ENCODE measurements at places on chromosomes 7 and 10.

DNA sequence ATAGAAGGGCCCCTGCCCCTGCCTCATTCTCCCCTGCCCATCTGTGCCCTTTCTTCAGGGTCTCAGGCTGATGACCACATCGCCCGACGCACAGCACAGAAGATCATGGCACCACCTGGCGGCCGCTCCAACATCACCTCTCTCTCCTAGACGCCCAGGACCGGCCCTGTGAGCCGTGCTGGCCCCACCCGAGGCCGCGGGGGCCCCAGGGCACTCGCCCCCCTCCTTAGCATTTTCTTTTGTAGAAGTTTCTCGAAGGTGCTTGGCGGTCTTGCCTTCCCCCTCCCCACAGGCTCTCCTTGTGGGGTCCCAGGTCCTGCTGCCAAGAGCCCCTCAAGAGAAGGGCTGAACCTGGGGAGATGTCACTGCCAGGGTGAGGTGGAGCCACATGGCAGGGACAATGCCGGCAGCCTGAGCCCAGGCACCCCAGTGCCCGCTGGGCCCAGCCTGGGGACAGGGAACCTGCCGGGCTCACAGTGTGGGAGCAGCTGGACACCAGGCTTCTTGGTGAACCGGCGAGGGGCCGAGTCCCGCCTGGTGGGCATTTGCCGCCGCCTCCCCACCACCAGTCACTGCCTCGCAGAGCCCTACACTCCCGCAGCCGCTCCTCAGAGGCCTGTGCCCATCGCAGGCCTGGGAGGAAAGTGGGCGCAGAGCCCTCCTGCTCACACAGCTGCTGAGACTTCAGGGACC, 18.2 kb downstream of the DPYSL4 start:
- DNase-seq: no peak

DNA sequence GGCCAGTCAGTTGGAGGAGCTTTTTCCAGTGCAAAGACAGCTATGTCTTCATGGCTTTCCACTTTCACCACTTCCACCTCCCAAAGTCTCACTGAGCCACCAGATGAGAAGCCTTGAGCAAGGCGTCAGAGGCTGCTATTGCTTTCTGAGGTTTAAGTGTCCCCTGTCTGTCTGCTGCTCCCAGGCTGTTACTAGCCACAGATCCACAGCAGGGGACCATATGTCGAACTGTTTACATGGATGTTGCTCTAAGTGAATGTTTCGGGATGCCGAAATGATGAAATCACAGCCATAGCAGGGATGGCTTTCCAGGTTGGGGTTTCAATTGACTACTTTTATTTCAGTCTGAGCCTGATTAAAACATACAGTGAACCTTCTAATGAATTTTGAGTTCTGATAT, 88.5 kb downstream of the AVL9 start:
- peak; percentile 89 for DNase-seq

DNA sequence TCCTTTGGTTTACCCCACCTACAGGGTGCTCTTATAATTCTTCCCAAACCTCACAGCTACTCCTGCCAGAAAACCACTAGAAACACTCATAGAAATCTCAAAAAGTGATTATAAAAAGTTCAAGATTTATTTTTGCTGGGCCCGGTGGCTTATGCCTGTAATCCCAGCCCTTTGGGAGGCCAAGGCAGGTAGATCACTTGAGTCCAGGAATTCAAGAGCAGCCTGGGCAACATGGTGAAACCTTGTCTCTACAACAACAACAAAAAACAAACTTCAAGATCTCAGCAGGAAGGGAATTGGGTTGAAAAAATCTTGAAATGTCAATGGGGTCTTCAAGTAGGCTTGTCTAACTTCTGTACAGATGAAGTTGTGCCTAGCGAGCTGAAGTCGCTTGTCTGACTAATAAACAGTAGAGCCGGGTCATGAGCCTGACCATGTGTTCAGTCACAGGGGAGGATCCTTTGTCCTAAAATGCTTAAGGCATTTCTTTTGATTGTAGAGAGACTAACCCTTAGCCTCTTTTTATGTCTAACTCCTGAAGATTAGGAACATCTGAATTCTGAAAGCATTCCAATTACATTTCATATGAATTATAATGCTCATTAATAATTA, 124.6 kb downstream of the NOC3L start:
- no peak for DNase-seq

DNA sequence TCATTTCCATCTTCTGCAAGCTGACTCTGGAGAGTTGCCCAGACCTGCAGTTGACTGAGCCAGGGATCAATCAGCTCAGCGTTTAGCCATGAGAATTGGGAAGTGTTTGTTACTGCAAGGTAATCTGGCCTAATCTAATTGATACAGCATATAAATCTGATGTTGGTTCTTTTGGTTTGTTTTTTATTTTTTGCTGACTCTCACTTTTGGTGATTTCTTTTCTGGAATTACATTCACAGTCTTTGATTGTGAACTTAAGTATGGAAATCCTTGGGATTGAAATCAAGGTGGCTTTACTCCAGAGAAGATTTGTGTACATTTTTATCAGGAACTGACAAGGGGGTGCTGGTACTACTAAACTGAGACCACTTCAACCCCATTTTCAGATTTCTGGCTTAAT, 1.7 kb upstream of the GIMAP6 start:
- no peak for DNase-seq

- DNase-seq: no peak
Observed at GRCh38 chr10:69732147-69732825, 69.4 kb upstream of the COL13A1 start.
